IPS DF 6.9 (cell line): ENCODE measurements at places on chromosomes 2 and 18.

- no peak for DNase-seq
Observed at GRCh38 chr18:78145096-78145495, 834.5 kb upstream of the SALL3 start.

DNA sequence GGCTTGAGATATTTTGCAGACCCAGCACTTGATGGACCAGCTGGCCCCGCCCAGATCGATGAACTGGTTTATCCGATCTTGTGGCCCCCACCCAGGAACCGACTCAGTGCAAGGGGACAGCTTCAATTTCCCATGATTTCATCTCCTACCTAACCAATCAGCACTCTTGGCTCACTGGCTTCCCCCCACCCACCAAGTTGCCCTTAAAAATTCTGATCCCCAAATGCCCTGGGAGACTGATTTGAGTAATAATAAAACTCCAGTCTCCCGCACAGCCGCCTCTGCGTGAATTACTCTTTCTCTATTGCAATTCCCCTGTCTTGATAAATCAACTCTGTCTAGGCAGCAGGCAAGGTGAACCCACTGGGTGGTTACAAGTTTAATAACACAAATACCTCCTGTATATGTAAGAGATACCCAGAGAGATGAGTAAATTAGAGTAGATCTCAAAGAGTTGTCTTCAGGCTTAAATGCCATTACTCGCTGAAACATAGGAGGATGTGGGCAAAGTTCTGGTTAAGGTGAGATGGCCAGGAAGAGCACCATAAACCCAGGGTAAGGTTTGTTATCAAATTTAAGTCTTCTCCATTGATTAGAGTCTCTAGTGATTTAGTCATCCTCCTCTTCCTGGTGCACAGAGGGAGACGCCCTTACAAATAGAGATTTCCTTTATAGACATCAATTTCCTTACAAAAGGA lies 222.8 kb downstream of the ARL4C start:
- DNase-seq = no peak

DNA sequence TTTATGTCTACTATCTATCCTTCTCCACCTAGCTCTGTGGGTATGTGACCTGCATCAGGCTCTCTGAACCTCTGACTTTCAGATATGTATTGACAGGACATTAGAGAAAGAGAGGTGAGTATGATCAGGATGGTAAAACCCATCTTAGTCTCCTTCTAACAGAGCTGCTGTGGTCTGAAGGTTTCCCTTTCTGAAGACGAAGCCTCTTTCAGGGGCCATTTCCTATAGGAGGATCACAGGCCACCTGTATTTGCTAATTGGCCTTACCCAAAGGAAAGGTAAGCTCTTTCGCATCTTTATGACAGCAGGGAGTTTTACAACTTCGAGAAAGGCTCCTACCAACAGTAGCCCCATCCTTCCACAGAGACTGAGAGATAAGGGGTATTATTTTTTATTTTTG lies 442.9 kb downstream of the KCNJ3 start:
- no peak for DNase-seq

- DNase-seq = no peak
Observed at GRCh38 chr2:219727771-219728429, 100.5 kb downstream of the SLC4A3 start.

GRCh38 chr2:215615803-215616174 lies 179.9 kb upstream of the FN1 start:
- DNase-seq = no peak

DNA sequence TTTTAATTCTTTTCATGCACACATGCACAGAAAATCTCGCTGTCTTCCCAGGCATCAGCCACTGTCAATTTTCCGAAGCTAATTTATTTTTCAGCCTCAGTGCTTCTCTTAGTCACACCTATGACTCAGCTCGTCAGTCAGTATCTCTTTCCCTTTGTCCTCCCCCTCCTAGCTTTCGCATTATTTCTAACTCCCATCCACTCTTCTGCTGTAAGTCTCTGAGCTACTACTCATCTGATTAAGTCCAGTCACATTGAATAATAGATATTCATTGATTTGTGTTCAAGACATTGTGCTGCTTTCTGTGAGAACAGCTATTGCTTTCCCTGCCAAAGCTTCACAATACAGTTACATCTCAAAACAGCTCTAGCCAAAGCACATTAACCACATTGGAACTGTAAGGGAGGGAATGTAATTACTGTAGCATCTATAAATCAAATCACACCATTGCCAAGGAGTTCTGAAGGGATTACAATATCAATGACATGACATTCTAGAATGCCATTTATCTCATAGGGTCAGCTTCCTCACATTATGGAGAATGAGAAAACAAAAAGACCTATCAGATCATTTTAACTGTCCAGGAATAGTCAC lies 89.4 kb downstream of the SCN3A start:
- DNase-seq = no peak

- DNase-seq = no peak
Observed at GRCh38 chr2:160458718-160459453, 34.7 kb downstream of the RBMS1 start.

DNA sequence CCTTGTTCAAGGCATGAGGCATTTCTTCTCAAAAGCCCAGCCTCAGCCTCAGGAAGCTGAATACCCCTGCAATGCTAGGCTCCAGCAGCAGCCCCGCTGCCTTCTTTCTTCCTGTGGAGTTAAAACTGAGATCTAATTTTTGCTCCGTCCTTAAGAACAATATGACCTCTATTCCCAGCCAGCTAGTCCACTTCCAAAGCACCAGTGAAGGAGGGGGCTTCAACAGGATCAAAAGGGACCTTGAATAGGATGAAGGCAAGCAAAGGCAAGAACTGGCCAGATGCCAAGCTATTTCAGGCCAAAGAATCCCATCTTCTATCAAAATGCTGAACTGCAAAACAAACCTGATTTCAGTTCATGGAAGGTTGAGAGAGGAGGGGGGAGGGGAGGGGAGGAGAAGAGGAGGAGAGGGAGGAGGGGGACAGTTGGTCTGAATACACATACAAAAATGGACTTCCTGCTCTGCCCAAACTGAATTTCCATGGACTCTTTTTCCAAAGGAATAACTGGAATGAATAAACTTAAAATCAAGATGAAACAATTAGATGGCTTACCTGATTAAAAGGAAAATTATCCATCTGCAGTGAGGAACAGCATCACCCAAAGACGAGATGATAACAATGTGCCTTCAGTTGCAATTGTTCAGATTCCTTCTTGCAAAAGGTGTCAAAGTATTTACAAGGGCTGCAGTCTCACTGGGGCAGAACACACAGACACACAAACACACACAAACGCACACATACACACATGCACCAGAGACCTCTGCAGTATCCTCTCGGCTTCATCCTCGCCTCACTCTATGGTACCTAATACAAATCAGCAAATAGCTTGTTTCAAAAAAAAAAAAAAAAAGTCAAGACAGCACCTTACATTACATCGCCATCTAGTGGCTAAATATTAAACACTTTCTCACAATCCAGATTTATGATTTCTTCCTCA lies at the start of gene SCN1A:
TSS of gene SCN1A (minus strand) at position 804 of the 939 bp plus-strand sequence. CDS start 54,399 bp downstream, outside the sequence.
- DNase-seq = no peak

- DNase-seq = no peak
Observed at GRCh38 chr2:9094117-9094516, 90.6 kb upstream of the MBOAT2 start.
